ENCODE measurements at places on chromosomes 5 and 9.

- peak overlapping the region; percentile 19 for H3K4me3 ChIP-seq
- H3K4me1 ChIP-seq, result peaks cover 17% of the 10 kb centered on the region
- peak overlapping the region; percentile 81 for H3K27ac ChIP-seq
- H3K36me3 ChIP-seq, result no peaks in the 10 kb centered on the region
- no peaks in the 10 kb centered on the region for H3K27me3 ChIP-seq
Observed at GRCh38 chr9:137305060-137305797, 3.2 kb upstream of the NRARP start.

DNA sequence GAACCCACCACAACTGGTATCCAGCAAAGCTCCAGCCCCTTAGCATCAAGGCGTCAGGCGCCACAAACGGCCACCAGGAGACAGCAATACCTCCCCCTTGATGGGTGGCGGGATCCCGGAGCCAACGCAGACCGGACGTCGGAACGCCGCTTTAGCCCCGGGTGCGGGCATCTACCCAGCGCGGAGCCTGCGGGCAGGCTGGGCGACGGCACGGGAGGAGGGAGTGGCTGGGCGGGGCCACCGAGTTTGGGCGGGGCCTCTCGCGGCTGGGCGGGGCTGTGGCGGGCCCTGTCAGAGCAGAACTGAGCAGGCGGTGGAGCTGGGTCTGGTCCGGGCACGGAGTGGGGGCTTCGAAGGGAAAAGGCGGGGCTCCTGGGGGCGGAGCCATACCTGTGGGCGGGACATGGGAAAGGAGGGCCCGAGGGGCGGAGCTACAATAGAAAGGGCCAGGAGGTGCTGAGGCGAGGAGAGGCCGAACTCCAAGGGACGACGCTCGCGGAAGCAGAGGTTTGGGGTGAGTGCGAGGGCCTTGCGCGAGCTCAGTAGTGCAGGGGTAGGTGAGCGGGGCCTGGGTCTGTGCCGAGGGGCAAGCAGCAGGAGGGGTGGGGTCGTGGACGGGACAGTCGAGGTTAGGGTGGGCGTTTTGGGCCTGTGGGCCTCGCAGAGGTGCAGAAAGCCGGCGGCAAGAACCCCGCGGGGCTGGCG, 40.2 kb upstream of the GARNL3 start:
- H3K27ac ChIP-seq, result peak overlapping the region; percentile 87
- H3K4me3 ChIP-seq, result peak overlapping the region; percentile 81
- H3K27me3 ChIP-seq, result no peaks in the 10 kb centered on the region

DNA sequence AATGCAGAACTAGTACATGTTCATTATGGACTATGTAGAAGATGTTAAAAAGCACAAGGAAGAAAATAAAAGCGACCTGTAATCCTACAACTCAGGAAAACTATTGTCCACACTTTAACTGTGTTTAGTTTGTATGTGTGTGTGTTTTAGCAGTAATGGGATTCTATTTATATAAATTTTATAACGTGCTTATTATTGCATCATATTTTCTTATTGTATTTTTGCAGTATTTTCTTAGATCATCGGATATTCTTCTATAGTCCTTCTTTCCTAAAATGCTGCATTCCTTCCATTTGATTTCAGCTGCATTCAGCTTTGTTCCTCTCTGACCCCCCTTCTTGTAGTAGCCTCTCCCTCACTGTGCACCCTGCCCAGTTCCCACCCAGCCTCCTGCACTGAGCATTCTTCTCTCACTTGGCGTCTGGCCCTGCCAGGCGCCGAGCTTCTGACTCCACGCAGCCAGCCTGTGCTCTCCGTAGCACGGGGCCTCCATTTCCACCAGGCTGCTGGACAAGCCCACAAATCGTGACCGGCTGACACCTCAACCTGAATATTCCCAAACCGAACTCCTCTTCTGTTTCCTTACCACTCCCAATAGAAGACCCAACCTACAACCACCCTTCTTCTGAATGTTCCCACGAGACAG, 39.9 kb downstream of the MVB12B start:
- H3K4me1 ChIP-seq, result peaks cover 27% of the 10 kb centered on the region
- peak overlapping the region; percentile 68 for H3K27ac ChIP-seq
- H3K27me3 ChIP-seq, result no peaks in the 10 kb centered on the region
- H3K36me3 ChIP-seq, result peaks cover 13% of the 10 kb centered on the region
- DNase-seq, result no peak
- no peak overlapping the region for H3K4me3 ChIP-seq

- H3K27me3 ChIP-seq, result peaks cover 2% of the 10 kb centered on the region
- DNase-seq, result no peak
- H3K4me3 ChIP-seq, result no peak overlapping the region
Observed at GRCh38 chr5:20956134-20956533, 968.1 kb upstream of the CDH18 start.

DNA sequence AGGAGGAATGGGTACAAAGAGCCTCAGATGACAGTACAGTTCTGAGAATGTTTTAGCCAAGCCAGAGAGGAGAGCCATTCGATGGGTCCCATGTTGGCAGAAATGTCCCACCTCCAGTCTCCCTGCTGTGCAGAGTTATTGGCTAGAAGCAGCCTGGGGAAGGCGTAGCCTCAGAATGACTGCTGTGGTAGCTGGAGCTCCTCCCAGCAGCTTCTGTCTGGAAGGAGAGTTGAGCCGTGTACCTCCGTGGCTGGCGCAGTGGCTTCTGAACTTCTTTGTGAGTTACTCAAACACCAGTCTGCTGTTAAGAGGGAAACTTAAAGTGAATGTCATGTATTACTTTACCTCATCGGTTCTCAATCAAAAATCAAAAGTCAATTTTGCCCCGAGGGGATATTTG, 193.3 kb upstream of the SNX2 start:
- no peaks in the 10 kb centered on the region for H3K36me3 ChIP-seq
- H3K27ac ChIP-seq, result no peak overlapping the region
- DNase-seq, result no peak
- peaks cover 46% of the 10 kb centered on the region for H3K4me1 ChIP-seq

GRCh38 chr9:79028101-79028500, 543.7 kb upstream of the TLE4 start:
- H3K27ac ChIP-seq, result peak overlapping the region; percentile 34
- no peaks in the 10 kb centered on the region for H3K36me3 ChIP-seq
- H3K27me3 ChIP-seq, result no peaks in the 10 kb centered on the region

DNA sequence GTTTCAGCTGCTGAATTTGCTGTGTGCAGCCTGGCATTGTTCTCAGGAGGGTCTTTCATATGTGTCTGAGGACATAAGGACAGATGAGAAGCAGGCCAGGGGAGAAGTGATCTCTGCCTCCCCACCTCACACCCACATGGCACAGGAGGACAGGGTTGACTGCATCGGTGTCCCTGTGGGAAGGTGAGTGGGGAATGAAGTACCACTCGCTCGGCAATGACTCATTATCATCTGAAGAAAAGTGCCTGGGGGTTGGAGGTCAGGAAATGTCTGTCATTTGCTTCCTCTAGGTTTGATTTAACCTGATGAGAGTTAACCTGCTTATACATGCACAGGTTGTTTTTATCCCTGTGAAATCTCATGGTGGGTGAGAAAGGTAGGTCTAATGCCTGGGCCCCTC, 195.0 kb downstream of the GADD45G start:
- no peak for DNase-seq
- H3K36me3 ChIP-seq, result no peaks in the 10 kb centered on the region
- peaks cover 29% of the 10 kb centered on the region for H3K4me1 ChIP-seq

GRCh38 chr5:147782110-147783028, at the start of gene JAKMIP2:
TSS of gene JAKMIP2 (minus strand) at chr5:147782728. CDS start at chr5:147671806, 110,922 bp downstream.
- H3K27me3 ChIP-seq, result no peaks in the 10 kb centered on the region
- DNase-seq, result peak; percentile 95
- H3K36me3 ChIP-seq, result no peaks in the 10 kb centered on the region
- H3K4me1 ChIP-seq, result peaks cover 18% of the 10 kb centered on the region
- H3K27ac ChIP-seq, result peak within 1 kb of the TSS; percentile 68

- H3K36me3 ChIP-seq, result peaks cover 36% of the 10 kb centered on the region
- DNase-seq, result no peak
- no peak overlapping the region for H3K27ac ChIP-seq
- no peak overlapping the region for H3K4me3 ChIP-seq
- peaks cover 5% of the 10 kb centered on the region for H3K4me1 ChIP-seq
Observed at GRCh38 chr9:129900263-129901027, 65.2 kb downstream of the USP20 start.

- H3K4me3 ChIP-seq, result no peak overlapping the region
- no peak for DNase-seq
- H3K27me3 ChIP-seq, result no peaks in the 10 kb centered on the region
- peaks cover 54% of the 10 kb centered on the region for H3K4me1 ChIP-seq
- H3K36me3 ChIP-seq, result peaks cover 15% of the 10 kb centered on the region
- no peak overlapping the region for H3K27ac ChIP-seq
Observed at GRCh38 chr9:124873664-124874063, 11.7 kb downstream of the ARPC5L start.

DNA sequence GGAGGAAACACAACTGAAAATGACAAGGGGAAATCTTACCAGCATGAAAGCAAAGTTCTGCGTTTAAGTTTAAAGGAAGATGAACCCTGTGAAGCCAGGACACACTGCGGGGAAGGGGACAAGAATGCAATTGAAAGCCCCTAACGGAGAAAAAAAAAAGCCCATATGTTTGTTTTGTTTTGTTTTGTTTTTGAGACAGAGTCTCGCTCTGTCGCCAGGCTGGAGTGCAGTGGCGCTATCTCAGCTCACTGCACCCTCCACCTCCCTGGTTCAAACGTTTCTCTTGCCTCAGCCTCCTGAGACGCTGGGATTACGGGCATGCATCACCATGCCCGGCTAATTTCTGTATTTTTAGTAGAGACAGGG, 2.9 kb downstream of the STK10 start:
- no peak for DNase-seq
- no peaks in the 10 kb centered on the region for H3K36me3 ChIP-seq
- no peak overlapping the region for H3K4me3 ChIP-seq
- peaks cover 50% of the 10 kb centered on the region for H3K4me1 ChIP-seq

- no peak overlapping the region for H3K27ac ChIP-seq
- no peak for DNase-seq
- H3K36me3 ChIP-seq, result no peaks in the 10 kb centered on the region
- no peak overlapping the region for H3K4me3 ChIP-seq
- no peaks in the 10 kb centered on the region for H3K27me3 ChIP-seq
Observed at GRCh38 chr9:651371-651770, 190.1 kb upstream of the DMRT1 start.

DNA sequence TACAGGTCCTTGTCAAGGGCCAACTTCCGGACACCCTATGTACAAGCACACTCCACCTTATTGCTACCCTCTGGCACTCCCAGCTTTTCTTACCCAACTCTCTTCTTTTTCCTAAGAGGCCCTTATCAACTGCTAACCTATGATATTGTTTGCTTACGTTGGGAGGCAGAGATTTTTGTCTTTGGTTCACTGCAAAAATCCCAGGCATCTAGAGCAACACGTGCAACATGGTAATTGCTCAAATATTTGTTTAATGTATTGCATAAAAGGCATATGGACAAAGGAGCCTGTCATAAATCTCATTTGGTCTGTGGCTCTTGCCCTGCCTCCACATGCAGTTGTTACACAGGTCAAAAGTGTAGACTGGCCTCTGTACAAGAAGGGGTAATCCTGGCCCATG, 35.8 kb upstream of the ATP10B start:
- no peak overlapping the region for H3K27ac ChIP-seq
- H3K36me3 ChIP-seq, result no peaks in the 10 kb centered on the region
- peaks cover 3% of the 10 kb centered on the region for H3K27me3 ChIP-seq
- H3K4me3 ChIP-seq, result no peak overlapping the region
- DNase-seq, result no peak

DNA sequence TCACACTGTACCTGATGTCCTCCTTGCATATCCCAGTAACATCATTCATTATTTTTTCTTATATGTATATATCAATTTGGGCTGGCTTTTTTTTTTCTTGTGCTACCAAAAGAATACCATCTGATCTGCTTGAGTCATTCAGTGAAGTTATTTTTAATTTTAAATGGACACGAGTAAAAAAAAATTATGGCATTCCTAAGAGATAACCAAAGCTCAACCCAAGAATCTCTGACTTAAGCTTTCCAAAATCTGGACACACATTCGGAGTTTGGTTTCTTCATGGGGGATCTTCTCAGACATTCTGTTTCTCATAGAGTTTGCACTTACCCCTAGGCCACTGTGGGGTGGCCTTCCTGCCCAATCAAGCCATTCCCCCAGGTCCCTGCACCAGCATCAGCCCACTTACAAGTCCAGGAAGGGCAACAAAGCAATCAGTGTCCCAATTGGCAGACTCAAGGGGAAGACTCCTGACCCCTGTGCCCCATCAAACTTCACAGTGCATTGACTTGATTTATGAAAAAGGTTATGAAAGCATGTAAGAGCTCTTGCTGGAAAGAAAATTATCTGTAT, 49.2 kb upstream of the SPDL1 start:
- no peak for DNase-seq
- H3K27ac ChIP-seq, result no peak overlapping the region
- H3K4me1 ChIP-seq, result peaks cover 6% of the 10 kb centered on the region
- H3K27me3 ChIP-seq, result peaks cover 19% of the 10 kb centered on the region
- H3K4me3 ChIP-seq, result no peak overlapping the region
- H3K36me3 ChIP-seq, result no peaks in the 10 kb centered on the region

DNA sequence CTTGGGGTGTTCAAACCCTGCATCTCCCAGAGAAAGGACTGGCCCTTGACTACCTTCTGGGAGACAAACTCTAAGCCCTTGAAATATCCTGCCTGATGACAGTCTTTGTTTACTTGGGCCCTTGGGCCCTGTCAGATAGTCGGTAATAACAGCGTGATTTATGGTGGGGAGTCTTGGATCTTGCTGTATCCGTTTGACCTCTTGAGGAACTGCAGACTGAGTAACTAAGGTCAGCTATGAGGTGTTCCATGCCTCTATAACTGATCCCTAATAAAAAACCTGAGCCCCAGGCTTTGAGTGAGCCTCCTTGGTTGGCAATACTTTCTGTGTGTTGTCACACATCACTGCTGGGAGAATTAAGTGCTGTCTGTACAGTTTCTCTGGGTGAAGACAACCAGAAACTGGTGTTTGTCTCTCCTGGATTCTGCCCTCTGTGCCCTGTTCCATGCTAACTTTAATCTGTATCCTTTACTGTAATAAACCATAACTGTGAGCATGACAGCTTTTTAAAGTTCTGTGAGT, 56.2 kb upstream of the ANKRD33B start:
- no peak overlapping the region for H3K4me3 ChIP-seq
- peaks cover 1% of the 10 kb centered on the region for H3K36me3 ChIP-seq
- H3K4me1 ChIP-seq, result no peaks in the 10 kb centered on the region
- DNase-seq, result no peak

- DNase-seq, result no peak
- no peaks in the 10 kb centered on the region for H3K36me3 ChIP-seq
- no peak overlapping the region for H3K4me3 ChIP-seq
- H3K27me3 ChIP-seq, result peaks cover 2% of the 10 kb centered on the region
Observed at GRCh38 chr9:118568704-118569103, 800.5 kb downstream of the BRINP1 start.

DNA sequence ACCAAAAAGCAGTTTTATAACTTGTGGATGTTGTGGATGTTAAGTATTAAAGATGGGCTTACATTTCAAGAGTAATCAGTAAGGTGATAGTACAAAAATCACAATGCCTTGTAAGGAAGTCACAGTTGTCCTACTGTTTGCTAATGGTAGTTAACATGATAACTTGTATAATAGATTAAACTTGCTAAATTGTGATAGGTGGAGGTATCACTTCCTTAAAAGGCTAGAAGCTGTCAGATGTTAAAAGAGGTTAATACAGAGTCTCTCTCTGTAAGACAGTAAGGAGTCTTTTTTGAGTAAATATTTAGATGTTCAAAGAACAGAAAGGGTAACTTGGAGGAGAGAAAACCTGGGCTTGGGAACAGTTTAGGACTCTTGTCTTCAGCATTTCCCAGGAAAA, 14.2 kb upstream of the MACIR start:
- no peak overlapping the region for H3K27ac ChIP-seq
- no peaks in the 10 kb centered on the region for H3K36me3 ChIP-seq
- no peak overlapping the region for H3K4me3 ChIP-seq
- H3K4me1 ChIP-seq, result no peaks in the 10 kb centered on the region

- no peak overlapping the region for H3K4me3 ChIP-seq
- no peak for DNase-seq
- peak overlapping the region; percentile 55 for H3K27ac ChIP-seq
- H3K4me1 ChIP-seq, result peaks cover 8% of the 10 kb centered on the region
Observed at GRCh38 chr5:37810311-37810710, 29.5 kb downstream of the GDNF start.

GRCh38 chr9:76629205-76629990, 134.8 kb upstream of the PCA3 start:
- DNase-seq, result no peak
- H3K36me3 ChIP-seq, result peaks cover 1% of the 10 kb centered on the region
- H3K4me1 ChIP-seq, result peaks cover 11% of the 10 kb centered on the region

All from chondrocyte (in vitro differentiated cells).